Skin of body (tissue), 3 donors: ENCODE measurements at places on chromosomes 13 and 19. TPM values are rescaled to one million over a fixed set of nuclear protein-coding genes. Genes with fewer than 3 reads are reported as not detected.

The FFAR2 gene
- 0.99 TPM for total RNA-seq

DNA sequence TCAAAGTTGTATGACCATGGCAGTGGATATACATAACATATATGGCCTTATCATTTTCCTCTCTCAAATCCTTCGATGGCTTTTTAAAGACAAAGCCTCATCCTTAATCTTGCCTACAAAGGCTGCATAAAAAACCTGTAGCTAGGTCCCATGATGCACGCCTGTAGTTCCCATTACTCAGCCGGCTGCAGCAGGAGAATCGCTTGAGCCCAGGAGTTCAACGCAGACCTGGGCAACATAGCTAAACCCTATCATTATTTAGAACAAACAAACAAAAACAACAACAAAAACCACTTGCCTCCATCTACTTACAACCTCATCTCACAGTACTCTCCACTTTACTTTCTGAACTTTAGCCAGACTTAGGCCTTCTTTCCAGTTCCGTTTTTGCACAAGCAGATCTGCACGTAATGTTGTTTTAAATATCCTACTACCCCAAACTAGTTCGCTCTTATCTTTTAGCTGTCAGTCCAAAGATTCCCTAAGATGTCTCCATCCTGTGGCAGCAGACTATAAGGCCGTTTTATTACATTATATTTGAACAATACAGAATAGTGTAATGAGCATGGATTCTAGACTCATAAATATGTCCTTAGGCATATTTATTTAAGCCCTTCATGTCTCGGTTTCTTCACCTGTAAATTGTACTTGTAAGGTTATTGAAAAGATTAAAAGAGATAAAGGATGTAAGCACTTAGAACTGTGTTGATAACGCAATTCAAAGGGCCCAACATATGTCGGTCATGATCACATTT lies 969 bp upstream of the POMP start:
- peak; percentile 37 for DNase-seq

- peak; percentile 81 for DNase-seq
Observed at GRCh38 chr19:14821937-14822336, 13.0 kb downstream of the OR7A5 start.

DNA sequence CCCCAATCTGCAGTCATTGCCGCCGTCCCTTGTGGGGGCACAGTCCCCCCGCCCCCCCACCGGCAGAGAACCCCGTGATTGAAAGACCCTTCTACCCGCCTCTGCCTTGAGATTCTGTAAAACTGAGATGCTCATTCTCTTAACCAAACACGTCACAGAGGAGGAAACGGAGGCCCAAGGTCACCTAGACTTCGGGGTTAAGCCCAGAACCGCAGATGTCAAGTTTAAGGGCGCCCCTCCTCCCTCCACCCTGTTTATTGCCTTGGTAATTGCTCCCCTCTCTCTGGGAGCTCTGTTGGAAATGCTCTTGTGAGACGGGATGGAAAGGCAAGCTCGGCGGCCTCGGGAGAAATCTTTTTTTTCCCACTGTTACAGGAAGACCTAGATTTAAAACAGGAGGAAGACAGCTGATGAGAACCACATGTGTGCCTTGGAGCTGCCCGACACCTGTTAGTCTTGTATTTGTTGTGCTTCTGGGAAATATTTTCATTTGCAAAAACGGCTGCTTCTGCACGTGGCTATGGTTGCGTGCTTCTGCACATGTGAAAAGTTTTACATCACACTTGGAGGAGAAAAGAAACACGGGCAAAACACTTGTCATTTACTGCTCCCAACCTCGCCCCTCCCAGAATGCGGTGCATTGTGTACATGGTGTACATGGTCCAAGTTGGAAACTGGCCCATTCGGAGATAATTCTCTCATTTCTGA lies 1.1 kb upstream of the MED26 start:
- DNase-seq, result peak; percentile 87

- DNase-seq, result peak; percentile 90
Observed at GRCh38 chr19:30340771-30341561, 31.2 kb upstream of the ZNF536 start.

GRCh38 chr19:30895946-30896345 lies 453.3 kb downstream of the TSHZ3 start:
- DNase-seq, result no peak

DNA sequence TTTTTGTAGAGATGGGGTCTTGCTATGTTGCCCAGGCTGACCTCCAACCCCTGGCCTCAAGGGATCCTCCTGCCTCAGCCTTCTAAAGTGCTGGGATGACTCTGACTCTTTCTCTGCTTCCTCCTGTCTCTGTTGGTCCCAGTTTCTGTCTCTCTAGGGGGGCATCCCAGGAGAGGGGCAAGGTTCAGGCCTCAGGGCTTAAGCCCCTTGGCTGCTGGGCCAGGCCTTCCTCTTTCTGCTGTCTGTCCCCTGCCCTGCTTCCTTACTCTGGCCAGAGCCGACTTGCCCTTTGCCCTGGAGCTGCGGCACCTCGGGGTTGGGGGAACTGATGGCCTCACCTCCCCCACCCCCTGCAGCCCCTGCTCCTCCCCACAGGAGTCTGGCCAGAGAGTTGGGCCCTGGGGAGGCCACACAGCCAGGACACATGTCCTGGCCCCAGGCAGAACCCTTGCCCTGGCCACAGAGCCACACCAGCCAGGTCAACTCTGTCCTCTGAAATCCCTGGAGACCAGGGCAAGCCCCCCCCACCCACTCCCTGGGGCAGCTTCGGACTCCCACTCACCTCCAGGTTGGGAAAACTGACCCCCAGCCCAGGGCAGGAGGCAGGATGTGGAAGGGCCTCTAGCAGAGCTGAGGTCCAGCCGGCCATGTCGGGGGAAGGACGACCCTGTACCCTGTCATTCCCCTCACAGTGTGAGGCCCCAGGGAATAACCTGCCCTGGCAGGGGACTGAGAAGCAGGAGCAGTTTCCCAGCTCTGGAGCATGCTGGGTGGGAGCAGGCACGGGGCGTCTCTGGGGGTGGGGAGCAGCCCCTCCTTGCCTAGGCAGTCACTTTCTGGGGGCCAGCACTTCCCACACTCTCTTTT lies 23.7 kb downstream of the CEBPA start:
- DNase-seq, result no peak

- no peak for DNase-seq
Observed at GRCh38 chr13:29760544-29760943, 89.9 kb downstream of the UBL3 start.

DNA sequence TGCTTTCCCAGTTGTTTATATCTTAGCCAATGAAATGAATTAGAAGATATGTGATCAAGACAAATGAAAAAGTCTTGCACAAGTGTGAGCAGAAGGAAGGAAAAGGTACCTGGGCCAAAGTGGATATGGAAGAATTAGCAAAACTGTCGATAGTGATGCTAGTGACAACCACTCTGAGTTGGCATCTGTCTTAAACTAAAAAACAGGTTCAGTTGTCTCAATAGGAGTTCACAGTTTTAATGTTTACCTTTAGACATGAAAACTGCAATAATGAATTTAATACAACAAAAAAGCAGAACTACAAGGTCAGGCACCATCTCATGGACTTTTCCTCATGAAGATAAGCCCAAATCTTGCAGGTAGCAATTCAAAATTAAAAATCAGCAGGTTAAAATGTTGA lies 688.5 kb downstream of the EFNB2 start:
- DNase-seq, result no peak

DNA sequence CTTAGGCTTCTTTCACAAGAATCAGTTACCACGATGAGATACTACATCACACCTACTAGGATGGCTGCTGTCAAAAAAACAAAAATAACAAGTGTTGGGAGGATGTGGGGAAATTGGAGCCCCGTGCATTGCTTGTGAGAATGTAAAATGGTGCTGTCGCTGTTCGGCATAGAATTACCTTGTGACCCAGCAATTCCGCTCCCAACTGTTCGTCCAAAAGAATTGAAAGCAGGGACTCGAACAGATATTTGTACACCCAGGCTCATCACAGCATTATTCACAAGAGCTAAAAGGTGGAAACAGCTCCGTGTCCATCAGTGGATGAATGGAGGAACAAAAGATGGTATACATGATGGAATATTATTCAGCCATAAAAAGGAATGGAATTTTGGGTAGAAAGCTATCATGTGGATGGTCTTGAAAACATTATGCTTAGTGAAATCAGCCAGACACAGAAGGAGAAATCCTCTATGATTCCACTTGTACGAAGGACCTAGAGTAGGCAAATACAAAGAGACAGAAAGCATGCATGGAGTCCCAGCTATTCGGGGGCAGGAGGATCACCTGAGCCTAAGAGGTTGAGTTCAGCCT lies 23.4 kb downstream of the PAK4 start:
- no peak for DNase-seq

DNA sequence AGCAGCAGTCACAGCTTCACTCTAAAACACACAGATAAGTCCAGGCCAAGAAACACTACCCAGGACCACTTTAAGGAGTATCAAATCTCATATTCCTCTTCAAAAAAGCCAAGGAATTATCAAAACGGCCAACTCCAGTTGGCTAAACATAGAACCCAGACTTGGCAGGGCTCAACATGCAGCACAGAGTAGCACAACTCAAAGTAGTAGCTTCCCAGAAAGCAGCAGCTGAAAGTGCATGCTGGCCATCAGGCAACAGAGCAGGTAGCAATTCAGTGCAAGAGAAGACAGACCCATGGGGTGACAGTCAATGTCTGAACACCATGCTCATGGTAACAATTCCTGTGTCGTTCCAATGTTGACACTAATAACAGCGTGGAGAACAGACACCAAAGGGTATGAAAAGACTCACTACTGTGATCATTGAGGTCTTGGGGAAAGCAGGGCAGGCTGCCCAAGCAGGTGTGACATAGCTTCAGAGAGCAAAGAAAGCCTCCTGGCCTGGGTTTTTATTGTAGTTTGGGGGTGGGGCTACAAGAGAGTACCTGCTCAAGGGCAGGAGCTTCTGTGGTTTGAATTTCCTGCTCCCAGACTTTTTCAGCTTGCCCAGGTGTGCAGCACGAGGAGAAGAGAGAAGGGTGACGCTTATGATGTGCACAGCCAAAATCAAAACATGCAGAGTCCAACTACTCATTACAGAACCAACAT lies 6.2 kb downstream of the ZNF709 start:
- no peak for DNase-seq
